Activated CD4-positive, alpha-beta T cell treated with anti-CD3 and anti-CD28 coated beads, Interleukin-2, amount 50 U/mL, for 16 hours (primary cell): ENCODE measurements at places on chromosomes 2 and 18.

GRCh38 chr2:96510931-96511595 is 5.9 kb upstream of the NEURL3 start:
- no peak for DNase-seq

DNA sequence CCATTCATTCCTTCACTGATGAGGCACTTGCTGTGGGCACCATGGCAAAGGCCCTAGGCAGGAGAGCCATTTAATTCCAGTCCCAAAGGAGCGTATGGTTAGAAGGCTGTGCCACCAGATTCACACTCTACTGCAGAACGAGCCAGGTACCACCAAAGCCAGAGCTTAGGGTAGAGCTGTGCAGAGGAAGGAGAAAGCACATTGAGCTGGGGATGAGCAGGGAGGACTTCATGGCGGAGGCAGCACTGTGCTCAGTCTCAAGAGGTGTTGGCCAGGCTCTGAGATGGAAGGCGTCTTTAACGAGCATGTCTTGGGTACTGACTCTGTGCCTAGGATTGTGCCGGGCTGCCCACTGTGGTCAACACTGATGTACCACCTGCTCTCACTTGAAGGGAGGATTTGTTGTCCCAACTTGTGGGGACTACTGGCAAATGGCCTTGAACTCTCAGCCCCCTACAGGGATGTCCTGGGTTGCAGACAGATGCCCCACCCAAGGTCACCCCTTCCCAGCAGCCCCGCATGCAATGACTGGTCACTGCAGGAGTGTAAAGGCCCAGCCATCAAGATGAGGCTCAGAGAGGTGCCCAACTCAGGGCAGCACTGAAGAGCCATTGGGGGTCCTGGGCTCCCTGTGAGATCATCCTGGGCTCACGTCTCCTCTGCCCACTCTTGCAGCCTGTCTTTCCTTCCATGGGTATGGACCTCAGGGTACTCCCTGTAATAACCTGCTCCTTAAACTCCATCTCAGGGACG is 251.4 kb downstream of the GLI2 start:
- no peak for DNase-seq

DNA sequence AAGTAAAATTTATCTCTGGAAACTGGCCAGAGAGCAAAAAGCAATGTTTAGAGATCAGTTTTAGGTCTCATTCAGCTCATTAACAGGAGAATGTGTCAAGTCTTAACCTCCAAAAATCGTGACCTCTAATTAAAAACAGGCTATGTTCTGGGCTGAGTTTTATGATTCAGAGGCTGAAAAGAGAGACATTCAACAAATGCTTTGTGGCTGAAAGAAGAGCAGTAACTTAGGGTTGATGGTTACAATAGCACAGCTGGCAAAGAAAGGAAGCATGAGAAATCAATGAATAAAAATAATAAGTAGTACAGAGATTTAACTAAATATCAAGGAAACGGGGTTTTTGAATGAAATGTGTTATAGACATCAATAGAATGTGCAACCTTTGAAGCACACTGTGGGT is 13.1 kb downstream of the TGIF1 start:
- DNase-seq, result no peak

GRCh38 chr2:158507679-158508078 is 50.9 kb downstream of the PKP4 start:
- no peak for DNase-seq

DNA sequence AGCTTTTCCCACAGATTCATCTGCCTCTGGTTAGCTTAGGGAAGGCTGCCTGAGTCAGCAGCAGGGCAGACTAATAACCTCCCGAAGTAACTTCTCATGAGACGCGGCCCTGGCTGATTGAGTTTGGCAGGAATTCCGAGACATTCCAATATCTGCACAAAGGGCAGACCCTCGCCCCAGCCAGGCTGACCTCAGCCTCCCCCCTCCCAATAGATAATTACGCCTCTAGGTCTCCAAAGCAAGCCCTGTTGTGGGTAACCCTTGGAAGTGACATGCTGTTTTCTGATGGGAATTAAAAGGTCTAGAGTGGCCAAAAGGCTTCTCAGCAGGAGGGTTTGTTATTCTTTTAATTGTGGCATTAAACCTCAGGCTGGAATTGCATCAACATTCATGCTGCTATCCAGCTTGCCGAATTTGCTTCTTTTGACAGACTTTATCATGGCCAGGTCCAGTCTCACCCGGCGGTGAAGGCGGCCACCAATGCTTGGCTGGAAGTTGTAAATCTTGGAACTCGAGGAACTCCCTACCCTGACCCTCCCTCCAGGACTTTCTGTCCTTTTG is 98.0 kb upstream of the SLC14A2 start:
- DNase-seq, result no peak

DNA sequence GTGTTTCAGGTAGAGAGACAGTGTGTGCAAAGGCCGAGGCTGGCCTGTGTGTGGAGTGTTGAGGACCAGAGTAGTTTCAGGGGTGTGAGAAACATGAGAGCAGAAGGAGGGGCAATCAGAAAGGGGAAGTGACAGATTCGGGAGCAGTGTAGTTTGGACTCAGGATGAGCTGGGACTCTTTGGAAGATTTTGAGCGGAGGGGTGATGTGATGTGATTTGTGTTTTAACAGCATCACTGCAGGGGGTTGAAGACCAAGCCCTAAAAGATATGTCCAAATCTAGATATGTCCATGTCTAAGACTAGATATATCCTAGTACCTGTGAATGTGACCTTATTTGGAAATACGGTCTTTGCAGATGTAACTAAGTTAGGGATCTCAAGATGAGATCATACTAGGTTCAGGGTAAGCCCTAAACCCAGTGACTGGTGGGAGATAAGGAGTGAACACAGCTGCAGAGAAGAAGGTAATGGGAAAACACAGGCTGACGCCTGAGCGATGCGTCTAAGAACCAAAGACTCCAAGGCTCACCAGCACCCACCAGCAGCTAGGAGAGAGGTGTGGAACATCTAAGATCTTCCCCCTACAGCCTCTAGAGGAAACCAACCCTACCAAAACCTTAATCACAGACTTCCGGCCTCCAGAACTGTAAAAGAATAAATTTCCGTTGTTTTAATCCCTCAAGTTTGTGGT is 38.5 kb upstream of the MYO3B start:
- DNase-seq, result no peak

DNA sequence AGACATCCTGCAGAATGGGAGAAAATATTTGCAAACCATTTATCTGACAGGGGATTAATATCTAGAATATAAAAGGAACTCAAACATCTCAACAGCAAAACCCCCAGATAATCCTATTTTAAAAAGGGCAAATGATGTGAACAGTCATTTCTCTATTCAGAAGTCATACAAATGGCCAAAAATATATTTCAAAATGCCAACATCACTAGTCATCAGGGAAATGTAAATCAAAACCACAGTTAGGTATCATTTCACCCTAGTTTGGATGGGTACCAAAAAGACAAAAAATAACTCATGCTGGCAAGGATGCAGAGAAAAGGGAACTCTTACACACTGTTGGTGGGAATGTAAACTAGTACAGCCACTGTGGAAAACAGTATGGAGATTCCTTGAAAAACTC is 70.0 kb downstream of the TBR1 start:
- DNase-seq, result no peak

DNA sequence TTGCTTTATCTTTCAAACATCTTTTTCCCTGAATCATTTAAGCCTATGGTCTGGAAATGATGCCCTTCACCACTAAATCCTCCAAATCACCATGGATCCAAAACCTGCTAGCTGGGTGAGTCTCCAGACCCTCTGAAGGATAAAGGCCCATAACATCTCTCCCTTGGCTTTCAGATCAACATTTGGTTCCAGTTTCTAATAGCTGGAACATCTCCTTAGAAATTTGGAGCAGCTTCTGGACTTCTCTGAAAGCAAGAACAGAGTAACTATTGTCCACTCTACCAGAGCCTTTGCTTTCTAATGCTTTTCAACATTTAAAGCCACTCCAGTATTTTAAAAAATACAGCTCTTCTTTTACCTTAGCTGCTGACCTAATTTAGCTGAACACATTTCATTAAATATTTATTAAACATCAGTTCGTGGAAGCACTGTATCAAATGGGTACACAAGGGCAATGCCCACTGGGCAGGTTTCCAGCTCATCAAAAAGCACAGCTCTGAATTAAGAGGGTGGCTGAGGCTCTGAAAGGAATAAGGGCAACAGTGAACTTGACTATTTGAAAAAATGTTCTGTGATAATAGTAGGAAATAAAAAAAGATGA is 75.3 kb downstream of the GALNT3 start:
- no peak for DNase-seq

DNA sequence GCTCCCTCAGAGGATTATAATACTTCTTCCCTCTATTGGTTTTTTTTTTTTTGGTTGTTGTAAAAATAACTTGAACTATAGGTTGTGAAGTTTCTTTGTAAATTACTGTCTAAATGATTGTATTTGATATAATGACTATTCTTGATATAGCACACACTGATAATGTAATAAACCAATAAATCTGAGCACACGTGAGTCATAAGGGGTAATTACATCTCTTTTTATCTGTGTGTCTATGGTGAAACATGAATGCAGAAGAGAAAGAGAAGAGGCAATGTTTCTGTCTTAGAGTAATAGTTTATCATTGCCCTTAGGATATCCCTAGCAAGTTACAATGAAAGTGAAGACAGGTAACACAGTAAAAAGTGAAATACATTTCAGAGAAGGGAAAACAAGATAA is 64.1 kb upstream of the RAPGEF4 start:
- no peak for DNase-seq

GRCh38 chr2:113164930-113165585 is 8.7 kb upstream of the PSD4 start:
- DNase-seq, result no peak

GRCh38 chr2:187964746-187965145 is 326.9 kb upstream of the GULP1 start:
- DNase-seq, result no peak

DNA sequence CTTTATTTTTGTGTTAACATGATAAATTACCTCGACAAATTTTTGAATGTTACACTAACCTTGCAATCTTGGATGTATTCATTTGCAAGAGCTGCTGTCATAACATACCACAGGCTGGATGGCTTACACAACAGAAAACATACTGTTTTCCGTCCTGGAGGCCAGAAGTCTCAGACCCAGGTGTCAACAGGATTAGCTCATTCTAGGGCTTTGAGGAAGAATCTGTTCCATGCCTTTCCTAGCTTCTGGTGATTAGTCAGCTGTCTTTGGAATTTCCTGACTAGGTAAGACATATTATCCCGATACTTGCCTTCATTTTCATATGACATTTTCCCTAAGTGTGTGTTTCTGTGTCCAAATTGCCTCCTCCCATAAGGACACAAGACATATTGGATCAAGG is 188.6 kb upstream of the CDH19 start:
- DNase-seq, result no peak

GRCh38 chr2:48183276-48183675 is 277.0 kb upstream of the FBXO11 start:
- no peak for DNase-seq

DNA sequence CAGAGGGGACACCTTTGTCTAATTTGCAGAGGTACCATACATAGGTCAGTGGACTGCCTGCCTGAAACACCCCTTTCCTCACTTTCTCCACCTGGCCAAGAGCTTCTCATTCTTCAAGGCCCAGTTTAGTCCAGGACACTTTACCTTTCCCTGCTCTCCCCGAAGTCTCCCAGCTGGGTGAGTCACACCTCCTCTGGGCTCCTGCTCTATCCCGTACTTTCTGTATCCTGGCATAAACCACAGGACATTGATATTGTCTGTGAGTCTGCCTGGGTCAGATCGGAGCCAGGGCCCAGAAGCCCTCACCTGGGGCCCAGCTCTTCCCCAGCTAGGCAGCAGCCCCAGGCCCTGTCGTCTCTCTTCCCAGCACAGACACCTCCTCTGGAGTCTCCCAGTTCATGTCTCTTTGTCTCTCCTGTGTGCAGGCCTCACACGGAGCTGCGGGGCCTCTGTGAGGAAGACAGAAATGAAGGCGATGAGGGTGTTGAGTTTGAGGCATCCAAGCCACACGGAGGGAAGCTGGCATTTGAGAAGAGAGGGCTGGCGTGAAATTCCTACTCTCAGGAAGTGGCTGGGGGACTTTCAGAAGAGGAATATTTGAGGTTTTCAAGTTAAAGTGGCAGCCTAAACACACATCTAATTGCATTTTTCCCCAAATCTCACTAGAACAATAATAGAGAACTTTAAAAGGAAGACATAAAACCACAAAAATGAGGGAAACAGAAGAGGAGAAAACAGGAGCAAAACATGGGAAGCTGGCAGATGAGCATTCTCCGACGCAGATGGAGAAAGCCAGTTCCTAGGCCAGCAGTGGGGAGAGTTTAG is 79.6 kb upstream of the LAPTM4A start:
- DNase-seq, result no peak

GRCh38 chr2:105455488-105456003 is 56.7 kb upstream of the FHL2 start:
- DNase-seq, result no peak

DNA sequence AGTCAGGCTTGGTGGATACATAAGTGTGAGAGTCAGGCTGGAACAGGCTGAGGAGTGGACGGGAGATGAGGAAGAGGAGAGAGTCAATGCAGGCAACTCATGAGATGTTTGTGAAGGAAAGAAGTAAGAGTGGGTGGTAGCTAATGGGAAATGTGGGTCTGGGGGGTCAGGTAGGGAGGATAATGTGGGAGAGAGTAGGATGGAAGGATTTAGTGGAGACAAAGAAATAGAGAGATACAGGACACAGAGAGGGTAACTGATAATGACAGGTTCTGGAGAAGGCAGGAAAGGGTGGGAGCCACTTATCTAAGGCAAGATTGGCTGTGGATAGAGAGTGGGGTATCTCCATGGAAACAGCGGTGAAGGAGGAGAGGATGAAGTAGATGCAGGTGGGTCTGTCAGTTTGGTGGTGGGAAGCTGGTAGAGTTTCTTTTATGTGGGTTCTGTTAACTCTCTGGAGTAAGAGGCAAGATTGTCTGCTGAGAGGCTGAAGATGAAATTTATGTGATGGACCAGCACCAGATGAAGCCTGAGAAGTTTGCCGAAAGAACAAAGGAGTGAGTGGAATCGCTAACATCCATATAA is 190.6 kb upstream of the SPRED2 start:
- no peak for DNase-seq

DNA sequence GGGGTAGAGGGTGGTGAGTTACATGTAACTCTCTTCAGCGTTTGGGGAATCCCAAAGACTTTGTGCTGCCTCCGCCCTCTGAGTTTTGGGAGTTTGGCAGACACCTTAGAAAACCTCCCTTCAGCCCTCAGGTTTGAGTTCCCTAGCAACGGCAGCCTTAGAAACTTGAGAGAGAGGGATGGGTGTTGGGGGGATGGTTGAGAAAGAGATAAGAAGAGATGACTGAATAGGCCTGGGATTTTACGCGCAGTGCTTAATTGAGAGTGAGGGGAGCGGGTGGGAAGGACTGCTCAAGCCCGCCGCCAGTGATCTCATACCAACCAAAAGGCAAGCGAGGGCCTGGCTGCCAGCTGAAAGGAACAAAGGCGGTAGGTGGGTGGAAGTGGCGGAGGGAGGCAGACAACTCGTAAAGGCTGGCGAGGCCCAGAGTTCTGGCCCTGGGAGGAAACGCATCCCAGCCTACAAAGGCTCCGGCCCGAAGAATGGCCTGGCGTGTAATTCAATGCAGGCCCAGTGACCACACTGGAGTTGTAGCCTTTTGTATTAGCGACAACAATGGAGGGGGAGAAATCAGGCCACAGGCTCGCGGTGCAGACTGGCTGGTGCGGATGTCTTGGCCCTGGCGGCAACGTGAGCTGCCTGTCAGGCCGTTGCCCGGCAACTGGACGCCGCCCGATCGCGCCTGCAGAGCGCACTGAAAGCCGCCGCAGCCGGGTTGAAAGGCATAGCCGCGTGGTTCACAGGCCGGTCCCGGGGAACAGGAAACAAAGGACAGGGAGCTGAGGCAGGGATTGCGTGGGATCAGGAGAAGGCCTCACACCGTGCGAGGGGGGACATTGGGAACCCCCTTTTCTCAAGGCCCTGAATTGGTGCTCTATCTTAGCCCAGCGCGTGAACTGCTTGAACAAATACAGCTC is 39.9 kb upstream of the DARS1 start:
- peak; percentile 28 for DNase-seq

- peak; percentile 59 for DNase-seq
These were observed 62.5 kb downstream of the DHRS9 start for GRCh38 chr2:169131587-169132512.
